Stimulated activated CD8-positive, alpha-beta memory T cell treated with anti-CD3 and anti-CD28 coated beads, Interleukin-7, amount 100 ng/mL, for 1 hour (primary cell): ENCODE measurements at places on chromosomes 2 and 18.
A peak's percentile ranks its signal among the peaks of the same experiment; 100 is the strongest.

DNA sequence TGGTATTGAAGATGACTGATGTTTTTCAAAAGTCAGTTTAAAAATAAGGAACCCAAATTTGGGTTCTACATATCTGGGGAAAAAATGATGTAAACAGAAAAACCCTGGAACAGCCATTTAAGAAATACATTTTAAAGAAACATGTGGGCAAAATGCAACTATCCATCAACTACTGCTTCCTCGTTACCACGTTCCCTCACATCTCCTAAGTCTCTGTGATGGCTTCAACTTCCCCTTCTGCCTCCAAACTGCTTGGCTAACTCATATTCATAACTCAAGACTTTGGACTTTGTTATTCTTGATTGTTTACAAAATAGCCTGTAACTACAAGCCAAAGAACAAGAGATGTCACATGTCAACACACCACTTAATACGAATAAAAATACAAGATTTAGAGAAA lies 116.3 kb downstream of the DYM start:
- DNase-seq: no peak

- DNase-seq: no peak
Measured at GRCh38 chr18:74328206-74328605, 12.6 kb downstream of the C18orf63 start.

DNA sequence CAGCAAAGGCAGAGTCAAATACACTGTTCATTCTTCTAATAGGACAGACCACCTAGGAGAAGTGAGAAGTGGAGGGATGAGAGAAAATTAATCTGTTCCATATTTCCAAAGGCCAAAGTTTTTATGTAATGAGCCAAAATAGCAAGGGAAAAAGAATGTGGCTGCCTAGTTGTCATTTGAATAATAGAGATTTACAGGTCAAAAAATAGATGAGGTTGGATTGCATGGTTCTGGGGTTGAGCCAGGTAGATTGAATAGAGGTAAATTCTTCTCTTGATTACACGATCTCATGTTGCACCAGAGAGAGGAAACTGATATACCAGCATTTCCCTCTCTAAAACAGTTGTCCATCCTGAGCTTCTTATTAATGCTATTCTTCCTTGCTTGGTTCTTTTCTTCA lies 325.8 kb downstream of the CCDC178 start:
- DNase-seq: no peak

GRCh38 chr2:175004980-175005732 lies at the start of gene CHN1:
Gene CHN1, minus strand, starts transcription at chr2:175005381. Its CDS starts 469 bp downstream, at chr2:175004912.
- peak; percentile 12 for DNase-seq

DNA sequence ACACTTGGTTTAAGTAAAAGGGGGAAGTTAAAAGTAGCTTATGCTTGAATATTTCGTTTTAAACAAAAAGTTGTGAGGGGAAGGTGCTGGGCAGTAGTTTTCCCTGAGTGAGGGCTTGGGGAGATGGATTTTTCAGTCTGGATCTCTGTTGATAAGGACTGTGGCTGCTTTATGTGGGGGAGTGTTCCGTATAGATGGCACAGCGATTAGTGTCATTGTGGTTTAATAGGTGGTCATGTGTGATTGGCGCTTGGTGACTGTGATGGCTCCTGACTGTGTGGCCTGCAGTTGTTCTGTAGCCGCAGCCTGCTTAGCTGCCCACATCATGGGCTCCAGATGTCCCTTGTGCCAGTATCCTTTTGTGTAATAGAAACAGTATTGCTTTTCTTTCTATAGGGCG lies 156.2 kb downstream of the WDSUB1 start:
- DNase-seq: no peak

- DNase-seq: no peak
Measured at GRCh38 chr2:40260437-40260836, 191.5 kb downstream of the SLC8A1 start.

DNA sequence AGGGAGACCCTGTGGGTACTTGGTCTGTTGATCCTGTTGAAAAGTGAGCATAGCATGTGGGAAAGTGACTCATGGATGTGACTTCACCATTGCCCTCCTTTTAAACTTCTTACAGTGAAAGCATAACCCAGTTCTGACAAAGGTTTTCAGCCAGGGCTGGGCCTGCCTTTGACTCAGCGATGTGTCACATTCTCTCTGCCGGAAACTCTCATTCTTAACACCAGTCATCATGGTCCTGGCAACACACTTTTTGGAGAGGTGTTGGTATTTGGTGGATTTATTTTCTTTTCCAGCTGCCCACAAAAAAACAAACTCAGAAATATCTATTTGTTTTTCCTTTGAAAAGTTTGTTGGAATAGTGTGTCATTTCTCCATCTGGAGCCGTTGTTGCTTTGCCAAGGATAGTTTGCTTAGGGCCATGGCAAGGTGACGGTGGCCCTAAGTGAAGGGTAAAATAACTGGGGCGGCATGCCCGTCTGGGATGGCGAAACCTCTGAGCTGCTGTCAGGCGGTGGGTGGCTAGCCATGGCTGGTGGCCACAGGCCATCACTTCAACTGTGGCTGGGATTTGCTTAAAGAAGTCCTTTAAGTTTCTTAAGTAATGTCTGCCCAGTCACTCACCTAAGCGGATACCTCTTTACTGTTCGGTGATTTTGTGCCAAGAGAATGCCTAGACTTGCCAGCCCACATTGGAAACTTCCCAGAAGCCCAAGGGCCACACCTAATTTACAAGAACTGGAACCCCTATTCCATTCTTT lies 123.3 kb downstream of the LTBP1 start:
- DNase-seq: no peak

DNA sequence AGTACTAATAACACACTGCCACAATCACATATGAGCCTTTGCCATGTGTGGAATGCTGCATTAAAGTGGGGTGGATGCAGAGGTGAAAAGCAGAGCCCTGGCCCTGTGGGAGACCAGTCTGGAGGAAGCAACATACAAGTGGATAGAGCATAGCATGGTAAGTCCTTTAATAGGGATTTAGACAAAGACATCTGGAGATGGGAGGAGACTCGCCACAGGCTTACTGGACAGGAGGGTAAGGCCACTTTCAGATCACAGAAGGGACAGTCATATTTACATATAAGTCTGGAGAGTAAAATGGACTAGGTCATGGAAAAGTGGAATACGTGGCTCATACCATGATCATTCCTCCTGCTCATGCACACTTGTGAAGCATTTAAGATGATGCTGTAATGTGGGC lies 84.3 kb downstream of the PPP1R1C start:
- DNase-seq: no peak

DNA sequence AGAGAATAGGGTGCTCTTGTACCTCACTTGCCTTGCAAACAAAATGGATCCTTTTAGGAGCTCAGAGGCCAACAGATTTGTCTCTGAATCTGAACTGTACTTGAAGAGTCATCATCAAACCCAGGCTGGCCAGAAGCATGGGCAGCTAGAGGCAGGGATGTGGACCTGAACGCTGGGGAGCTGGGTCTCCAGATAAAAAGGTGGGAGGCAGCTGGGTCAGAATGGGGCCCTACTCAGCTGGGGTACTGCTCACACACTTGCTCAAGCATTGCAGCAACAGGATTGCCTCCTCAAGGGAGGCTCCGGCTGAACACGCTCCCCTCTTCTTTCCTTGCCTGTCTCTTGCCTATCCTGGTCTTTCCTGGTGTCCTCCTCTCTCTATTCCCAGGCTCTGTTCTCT lies 57.3 kb upstream of the SIX3 start:
- DNase-seq: no peak

- no peak for DNase-seq
Measured at GRCh38 chr2:209830722-209831465, 59.3 kb downstream of the UNC80 start.

DNA sequence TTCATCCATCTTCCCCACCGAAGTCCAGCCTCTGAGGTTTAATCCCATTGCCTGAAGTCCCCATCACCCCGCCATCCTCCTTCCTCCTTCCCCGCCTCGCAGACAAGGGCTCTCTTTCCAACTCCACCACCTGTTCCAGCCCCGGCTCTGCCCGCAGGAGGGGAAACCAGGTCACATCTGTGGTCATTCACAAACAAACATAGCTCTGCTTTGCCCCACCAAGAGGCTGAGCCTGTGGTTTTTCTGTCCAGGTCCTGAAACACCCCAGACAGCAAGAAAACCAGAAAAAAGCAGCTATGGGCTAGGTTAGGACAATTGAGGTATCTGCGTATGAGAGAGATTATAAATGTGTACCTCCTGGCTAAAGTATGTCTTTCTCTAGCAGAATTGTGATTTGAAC lies 144.7 kb downstream of the GLI2 start:
- DNase-seq: no peak

DNA sequence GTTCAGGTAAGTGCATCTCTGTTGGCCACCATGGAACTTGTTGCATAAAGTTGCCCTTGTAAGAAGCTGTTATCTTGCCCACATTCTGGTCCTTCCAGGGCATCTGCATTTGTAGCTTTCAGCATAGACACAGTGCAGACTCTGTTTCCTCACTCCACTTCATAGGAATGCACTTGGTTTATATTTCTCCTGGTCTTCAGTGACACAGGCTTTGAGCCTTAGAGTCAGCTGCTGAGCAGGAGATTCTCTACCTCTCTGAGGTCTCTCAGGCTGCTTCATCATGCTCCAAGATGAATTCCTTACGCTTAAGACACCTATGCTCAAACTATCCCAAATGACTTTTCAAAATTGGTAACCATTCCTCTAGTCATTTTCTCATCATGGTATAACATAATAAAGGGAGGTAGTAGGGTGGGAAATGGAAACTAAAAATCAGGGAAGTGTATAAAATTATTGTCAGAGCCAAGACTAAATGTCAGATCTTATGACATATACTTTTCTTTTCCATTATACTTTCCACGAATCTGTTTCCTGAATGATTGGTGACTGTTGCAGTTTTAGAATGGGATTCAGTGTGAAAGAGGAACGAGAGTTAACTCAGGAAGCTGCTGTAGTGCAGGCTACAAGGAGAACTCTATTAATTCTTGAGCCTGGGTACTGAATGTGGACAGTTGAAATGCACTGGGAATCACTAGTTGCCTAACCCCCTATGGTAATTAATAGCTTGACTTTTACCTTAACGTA lies 72.0 kb downstream of the GALNT1 start:
- DNase-seq: no peak

- DNase-seq: no peak
Measured at GRCh38 chr2:236161531-236161930, 6.7 kb downstream of the GBX2 start.

- DNase-seq: no peak
Measured at GRCh38 chr2:6237039-6237660, 545.0 kb downstream of the SOX11 start.

GRCh38 chr2:126905991-126906390 lies 7.3 kb downstream of the TEX51 start:
- DNase-seq: no peak

DNA sequence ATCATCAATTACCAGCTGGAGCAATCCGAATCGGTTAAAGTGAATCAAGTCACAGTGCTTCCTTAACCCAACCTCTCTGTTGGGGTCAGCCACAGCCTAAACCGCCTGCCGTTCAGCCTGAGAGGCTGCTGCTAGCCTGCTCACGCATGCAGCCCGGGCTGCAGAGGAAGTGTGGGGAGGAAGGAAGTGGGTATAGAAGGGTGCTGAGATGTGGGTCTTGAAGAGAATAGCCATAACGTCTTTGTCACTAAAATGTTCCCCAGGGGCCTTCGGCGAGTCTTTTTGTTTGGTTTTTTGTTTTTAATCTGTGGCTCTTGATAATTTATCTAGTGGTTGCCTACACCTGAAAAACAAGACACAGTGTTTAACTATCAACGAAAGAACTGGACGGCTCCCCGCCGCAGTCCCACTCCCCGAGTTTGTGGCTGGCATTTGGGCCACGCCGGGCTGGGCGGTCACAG lies 496 bp upstream of the ITGA4 start:
- DNase-seq: peak; percentile 47

DNA sequence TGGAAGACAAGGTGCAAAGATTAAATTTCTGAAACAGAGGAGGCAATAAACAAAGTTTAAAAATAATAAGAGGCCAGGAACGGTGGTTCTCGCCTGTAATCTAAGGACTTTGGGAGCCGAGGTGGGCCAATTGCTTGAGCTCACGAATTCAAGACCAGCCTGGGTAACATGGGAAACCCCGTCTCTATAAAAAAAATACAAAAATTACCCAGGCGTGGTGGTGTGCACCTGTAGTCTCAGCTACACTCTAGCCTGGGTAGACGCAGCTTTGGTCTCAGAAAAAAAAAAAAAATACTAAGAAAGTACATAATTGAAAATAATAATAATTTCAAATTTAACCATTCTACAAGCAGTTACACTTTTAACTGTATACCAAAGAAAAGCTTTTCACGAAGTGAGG lies 744.6 kb upstream of the POU3F3 start:
- no peak for DNase-seq

GRCh38 chr2:108612153-108612513 lies 77.9 kb downstream of the LIMS1 start:
- DNase-seq: no peak

GRCh38 chr2:135124924-135125886 lies 73.1 kb downstream of the RAB3GAP1 start:
- DNase-seq: no peak

DNA sequence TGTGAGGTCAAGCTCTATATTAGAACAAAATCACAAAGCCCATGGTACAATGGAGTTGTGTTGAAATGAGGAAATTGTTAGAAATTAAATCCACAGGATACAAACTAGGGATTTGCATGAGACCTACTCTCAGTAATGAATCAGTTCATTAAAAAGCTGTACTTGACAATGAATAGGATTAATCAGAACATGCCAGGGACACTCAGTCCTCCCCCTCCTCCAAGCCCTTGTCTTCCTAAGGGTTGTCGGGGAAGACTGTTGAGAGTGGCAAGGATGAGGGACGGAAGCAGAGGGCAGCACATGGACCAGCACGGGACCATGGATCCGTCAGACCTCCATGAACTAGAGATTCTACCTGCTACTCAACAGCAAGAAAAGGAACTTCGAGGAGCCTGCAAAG lies 39.8 kb downstream of the SPRED2 start:
- no peak for DNase-seq

DNA sequence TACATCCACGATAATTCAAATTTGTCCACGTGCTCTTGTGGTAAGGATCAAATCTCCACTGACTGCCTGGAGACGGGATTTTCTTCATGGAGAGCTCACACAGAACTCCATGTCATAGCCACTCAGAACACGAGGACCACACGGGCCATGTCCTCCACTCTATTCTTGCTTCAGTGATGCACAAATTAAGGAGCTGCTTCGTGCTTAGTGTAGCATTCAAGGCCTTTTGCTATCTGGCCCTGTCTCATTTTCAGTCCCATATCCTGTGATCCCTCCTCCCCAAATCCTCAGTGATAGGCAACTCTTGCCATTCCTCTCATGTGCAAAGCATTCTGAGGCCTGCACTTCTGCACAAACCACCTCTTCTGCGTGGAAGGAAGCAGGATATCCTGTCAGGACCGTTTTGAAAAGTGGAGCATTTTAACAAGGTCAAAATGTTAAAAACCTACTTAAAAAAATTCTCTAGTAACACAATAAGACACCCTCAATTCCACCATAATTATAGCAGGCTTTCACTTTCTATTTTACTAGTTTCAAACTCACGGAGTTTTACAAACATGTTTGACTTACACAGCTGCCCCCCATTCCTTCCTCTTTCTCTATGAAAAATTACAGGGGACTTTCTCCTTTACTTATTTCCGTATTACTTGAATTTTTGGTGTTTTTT lies 35.2 kb downstream of the ST3GAL5 start:
- no peak for DNase-seq

GRCh38 chr18:49733321-49733720 lies 80.0 kb downstream of the ACAA2 start:
- DNase-seq: no peak

GRCh38 chr2:136246086-136246669 lies 128.2 kb upstream of the CXCR4 start:
- no peak for DNase-seq
